ENCODE measurements at places on chromosomes 3 and 15. TPM values are rescaled to one million over a fixed set of nuclear protein-coding genes. Genes with fewer than 3 reads are reported as not detected.

- DNase-seq: no peak
Observed at GRCh38 chr3:3189961-3190360, 10.5 kb upstream of the CRBN start.

GRCh38 chr15:100695048-100695447 is 92.7 kb downstream of the ASB7 start:
- no peak for DNase-seq

- DNase-seq: no peak
Observed at GRCh38 chr3:70053293-70053692, 53.8 kb downstream of the SAMMSON start.

Gene CORO2B
- 4.4 TPM for polyA plus RNA-seq

Gene NR1I2
- 0.33 TPM for polyA plus RNA-seq

- peak; percentile 24 for DNase-seq
Observed at GRCh38 chr3:82133070-82133606, 371.7 kb upstream of the GBE1 start.

Gene KBTBD13
- polyA plus RNA-seq: 2.0 TPM

- DNase-seq: no peak
Observed at GRCh38 chr3:122795674-122796195, 866 bp downstream of the SLC49A4 start.

DNA sequence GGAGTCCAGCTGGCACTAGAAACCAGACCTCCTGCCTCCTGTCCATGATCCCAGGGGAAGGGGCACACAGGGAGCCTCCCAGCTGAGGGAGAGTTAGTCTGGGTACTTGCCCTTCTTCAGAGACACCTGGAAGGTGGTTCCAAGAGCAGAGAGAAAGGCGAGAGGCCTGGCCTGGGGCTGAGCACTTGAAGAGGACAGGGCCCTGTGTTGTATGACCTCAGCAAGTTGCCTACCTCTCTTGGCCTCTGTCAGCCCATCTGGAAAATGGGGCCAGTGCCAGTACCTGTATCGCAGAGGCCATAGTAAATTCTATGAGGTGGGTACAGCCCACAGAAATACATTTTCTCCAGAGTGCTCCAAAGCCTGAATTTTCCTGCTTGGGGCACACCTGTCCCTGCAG is 19.5 kb downstream of the PTH1R start:
- no peak for DNase-seq

Gene FAM107A
- 0.72 TPM for polyA plus RNA-seq

- DNase-seq: no peak
Observed at GRCh38 chr15:100781961-100782530, 97.6 kb upstream of the ALDH1A3 start.

GRCh38 chr15:64960153-64960552 is 29.6 kb downstream of the SPG21 start:
- no peak for DNase-seq

- no peak for DNase-seq
Observed at GRCh38 chr3:134904776-134905646, 110.0 kb downstream of the EPHB1 start.

Gene CLSTN2
- polyA plus RNA-seq: 2.1 TPM

DNA sequence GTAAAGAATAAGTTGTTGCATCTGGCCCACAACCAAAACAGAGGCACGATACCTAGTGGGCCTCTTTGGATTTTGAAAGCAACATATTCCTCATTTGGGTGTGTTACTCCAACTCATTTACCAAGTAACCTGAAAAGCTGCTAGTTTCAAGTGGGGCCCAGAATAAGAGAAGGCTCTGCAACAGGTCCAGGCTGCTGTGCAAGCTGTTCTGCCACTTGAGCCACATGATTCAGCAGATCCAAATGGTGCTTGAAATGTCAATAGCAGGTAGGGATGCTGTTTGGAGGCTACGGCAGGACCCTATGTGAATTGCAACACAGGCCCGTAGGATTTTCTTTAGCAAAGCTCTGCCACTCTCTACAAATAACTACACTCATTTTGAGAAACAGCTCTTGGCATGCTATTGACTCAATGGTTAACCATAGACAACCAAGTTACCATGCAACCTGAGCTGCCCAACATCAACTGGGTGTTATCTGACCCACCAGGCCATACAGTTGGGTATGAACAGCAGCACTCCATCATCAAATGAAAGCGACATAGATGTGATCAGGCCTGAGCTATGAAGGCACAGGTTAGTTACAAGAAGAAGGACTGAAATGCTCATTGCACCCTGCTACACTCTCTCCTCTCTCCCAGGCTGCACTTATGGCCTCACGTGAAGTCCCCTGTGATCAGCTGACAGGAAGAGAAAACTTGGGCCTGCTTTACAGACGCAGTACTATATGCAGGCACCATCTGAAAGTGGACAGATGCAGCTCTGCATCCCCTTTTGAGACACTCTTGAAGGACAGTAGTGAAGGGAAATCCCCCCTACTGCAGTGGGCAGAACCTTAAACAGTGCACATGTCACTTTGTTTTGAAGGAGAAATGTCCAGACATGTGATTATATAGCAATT is 9.5 kb upstream of the MCF2L2 start:
- DNase-seq: no peak

Gene FRMD5
- polyA plus RNA-seq: 0.42 TPM

DNA sequence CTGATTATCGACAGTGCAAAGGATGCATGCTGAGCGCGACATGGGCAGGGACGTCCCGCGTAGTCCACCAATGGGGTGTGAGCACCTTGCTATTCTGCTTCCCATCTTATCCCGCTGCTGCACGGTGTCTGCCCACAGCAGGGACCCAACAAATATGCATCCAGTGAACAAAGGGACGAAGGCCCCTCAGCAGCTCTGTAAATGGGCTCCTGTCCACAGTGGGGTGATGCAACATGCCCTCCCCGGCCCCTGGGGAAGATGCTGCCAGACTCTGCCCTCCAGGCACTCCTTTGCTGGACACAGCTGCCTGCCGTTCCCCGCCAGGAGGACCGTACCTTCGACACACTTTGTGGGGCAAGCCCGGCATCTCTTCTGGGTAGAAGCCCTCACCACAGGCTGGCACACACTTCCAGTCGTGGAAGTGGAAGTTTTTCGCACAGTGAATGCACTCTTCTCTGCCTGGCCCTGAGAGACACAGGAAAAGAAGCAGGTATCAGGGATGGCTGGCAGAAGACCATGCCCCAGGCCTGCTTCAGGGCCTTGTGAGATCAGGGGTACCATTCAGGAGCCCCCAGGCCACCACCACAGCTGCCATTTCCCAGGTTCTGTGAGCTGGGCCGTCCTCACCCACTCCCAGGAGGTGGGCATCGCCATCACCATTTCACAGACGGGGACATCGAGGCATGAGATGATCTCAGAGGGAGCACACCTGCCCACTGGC is 18.2 kb upstream of the SNRPA1 start:
- no peak for DNase-seq

Gene SLC9C1
- 0.42 TPM for polyA plus RNA-seq

DNA sequence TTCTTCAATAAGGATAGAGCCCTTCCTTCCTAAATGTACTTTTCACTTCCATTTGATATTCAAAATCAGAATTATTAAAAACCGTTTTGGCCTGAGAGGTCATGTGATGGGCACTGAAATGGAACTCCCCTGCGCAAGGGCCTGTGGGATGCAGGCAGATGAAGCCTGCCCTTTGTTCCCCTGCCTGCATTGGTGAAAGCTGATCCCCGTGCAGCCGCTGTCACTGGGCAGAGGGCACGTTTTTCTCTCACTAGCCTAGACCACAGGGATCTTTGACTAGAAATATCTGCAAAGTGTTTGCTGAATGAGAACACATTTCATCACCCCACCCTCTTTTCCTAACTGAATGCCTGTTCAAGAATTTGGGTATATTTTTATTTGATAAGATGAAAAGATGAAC is 74.9 kb downstream of the TIPARP start:
- no peak for DNase-seq

DNA sequence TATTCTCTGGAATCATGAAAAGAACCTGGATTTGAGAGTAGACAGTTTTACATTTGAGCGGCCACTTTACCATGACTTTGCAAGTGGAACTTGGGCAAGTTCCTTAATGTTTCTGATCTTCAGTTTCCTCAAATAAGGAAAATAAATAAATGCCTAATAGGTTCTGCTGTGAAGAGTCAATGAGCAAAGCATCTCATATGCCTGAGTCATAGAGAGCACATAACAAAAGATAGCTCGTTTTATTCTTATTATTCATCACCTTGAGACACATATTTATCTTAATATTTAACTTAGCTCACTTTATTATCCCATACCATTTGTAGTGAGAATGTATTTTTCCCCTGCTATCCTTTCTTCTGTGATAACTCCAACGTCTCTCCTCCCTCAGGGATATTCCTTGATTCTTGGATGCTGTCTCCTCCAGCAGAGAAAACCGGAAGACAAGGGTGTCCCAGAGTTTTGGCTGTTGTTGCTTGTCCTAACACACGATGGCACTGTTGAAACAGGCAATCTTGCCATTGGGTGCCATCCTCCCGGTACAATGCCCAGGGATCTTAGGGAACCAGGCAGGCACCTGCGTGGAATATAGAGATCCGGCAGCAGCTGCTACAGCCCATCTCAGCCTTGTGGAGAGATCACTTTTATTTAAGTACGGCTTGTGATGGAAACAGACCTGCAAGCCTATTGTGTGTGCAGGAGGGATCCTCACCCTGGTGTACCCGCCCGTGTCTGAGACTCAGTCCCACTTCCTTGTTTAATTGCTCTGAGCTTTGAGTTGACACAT is 33.3 kb upstream of the VPS33B start:
- no peak for DNase-seq

Gene STX19
- 0.11 TPM for polyA plus RNA-seq

DNA sequence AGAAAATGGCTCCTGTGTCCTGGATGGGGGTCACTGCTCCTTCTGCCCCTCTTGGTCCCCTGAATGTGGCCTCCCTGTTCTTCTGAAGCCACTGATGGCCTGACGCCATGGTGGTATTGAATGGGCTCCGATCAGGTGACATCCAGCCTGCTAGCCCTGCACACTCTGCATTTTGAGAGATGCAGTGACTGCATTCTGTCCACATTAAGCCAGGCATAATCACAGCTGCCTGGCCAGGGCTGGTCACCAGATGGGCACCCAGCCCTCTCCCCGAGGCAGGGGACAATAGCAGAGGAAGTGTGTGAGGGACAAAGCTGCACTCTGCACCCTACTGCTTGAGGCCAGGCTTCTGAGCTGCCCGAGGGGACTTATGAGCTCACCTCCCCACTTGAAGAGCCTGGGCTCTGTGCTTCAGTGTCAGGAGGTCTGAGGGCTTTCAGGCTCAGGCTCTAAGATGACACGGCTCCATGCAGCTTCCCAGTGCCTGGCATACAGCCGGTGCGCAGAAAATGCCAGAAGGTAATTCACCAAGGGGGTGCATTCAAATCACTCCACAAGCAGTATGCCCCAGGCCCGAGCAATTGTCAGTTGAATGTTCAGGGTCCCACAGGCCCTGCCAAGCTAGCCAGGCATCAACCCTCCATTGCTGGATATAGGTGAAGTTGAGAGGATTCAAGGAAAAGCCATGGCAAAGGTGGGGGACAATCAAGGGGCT is 56.8 kb downstream of the WNT7A start:
- no peak for DNase-seq

DNA sequence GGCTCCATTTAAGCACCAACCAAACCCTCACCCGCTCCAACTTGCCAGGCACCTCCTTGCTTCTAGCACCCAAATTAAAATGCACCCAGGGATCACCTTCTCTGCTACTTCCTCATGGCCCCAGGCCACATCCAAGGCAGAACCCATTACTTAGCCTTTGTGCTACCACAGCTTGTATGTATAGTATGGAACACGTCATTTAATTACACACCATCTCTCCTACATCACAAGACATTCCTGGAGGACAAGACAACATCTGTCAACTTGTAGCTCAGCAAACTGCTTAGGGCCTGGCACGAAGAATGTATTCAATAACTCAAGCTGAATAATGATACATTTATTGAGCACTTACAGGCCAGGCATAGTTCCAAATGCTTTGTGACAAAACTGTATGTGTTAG is 23.3 kb downstream of the ZDHHC3 start:
- no peak for DNase-seq

Gene CD86
- 1.5 TPM for polyA plus RNA-seq

Data from forelimb muscle (tissue), 1 donor.